DMS79 treated with DMSO at 0.1 percent for 48 hours (cell line): ENCODE measurements at places on chromosomes 3 and 15.
A peak's percentile ranks its signal among the peaks of the same experiment; 100 is the strongest.

DNA sequence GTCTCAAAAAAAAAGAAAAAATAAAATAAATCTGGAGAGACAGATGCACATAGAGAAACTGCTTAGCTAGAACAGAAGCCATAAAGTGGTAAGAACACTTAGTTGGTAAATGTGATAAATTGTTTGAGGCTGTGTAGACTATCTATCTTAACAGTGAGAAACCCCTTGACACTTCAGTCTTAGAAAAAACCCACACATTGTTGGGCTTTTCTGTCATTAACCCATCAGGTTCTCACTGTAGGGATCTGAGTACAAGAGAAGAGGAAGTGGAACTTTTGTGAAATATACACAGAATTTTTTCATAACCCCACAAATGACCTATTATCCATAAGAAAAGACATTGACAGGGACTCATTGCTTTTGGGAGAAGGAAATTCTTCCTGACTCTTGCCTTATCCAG is 24.4 kb downstream of the TP63 start:
- no peak for DNase-seq

GRCh38 chr15:78761891-78762385 is 49.3 kb downstream of the ADAMTS7 start:
- DNase-seq, result no peak

DNA sequence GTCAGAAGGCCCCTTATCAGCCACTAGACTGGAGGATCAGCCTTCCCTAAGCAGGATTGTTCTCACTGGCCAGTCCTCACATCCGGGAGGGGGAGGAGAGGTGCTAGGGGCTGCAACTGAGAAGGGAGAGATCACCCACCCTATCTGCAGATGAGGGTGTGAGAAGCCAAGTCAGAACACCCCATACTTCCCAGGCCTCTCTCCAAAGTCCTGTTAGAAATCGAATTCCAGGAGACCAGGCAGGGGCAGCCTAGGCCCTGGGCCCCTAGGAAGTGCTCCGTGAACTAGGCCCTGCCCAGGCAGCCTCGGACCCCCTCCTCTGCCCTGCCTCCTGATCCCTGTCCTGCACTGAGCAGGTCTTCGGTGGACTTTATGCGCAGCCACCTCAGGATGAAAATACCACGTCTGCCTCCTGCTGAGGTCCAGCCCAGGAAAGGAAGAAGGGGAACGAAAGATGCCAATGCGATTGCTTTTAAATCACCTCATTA is 933 bp downstream of the DZIP1L start:
- no peak for DNase-seq

GRCh38 chr3:11560746-11561145 is 83.0 kb downstream of the VGLL4 start:
- no peak for DNase-seq

GRCh38 chr15:70194266-70194665 is 96.5 kb upstream of the TLE3 start:
- DNase-seq, result no peak

DNA sequence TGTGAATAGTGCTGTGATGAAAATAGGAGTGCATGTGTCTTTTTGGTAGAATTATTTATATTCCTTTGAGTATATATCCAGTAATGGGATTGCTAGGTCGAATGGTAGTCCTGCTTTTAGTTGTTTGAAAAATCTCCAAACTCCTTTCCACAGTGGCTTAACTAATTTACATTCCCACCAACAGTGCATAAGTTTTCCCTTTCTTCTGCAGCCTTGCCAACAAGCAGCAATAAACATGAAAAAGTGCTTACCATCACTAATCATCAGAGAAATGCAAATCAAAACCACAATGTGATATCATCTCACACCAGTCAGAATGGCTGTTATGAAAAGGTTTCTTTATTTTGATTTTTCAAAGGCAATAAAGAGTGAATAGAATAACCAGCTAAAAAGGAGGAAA is 1105.9 kb downstream of the NAALADL2 start:
- DNase-seq, result no peak

DNA sequence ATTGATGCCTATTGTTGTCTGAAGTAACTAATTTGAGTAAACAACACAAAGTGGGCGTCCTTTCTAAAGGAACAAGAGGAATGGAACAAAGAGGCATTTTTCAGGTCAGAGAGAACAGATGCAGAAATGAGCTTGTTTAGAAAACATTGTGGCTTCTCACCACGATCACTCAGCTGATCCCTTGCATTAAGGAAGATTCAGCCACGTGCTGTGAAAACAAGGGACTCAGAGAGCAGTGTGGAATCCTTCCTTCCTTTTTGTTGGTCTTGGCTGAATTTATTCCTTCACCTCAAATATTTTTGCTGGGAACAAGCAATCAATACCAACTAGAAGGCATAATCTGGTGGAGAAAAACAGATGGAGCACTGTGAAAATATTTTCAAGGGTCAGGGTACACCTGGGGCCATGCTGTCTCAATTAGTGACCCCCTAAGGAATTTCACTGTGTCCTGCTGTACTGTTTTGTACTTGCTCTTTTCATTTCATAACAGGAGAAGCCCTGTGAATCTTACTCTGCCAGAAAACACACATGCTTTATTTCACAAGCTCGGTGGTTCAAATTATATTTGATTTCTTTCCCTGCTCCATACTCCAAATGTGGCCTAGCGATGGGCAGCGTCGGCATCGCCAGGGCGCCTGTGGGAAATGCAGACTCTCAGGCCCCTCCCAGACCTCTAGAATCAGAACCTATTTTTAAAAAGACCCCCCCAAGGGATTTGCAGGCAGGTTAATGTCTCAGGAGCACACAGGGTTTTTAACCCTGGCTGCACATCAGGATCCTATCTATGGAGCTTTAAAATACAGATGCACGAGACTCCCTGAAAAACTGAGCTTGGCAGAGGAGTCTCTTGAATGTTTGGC is 11.6 kb upstream of the SLC6A20 start:
- no peak for DNase-seq

GRCh38 chr15:41968701-41969100 is 3.7 kb downstream of the EHD4 start:
- DNase-seq, result no peak

GRCh38 chr3:44510000-44510368 is 32.5 kb upstream of the ZNF445 start:
- peak; percentile 14 for DNase-seq
